K562 (cell line): ENCODE measurements at places on chromosomes 2 and 18. TPM values are rescaled to one million over a fixed set of nuclear protein-coding genes. Genes with fewer than 3 reads are reported as not detected.

DNA sequence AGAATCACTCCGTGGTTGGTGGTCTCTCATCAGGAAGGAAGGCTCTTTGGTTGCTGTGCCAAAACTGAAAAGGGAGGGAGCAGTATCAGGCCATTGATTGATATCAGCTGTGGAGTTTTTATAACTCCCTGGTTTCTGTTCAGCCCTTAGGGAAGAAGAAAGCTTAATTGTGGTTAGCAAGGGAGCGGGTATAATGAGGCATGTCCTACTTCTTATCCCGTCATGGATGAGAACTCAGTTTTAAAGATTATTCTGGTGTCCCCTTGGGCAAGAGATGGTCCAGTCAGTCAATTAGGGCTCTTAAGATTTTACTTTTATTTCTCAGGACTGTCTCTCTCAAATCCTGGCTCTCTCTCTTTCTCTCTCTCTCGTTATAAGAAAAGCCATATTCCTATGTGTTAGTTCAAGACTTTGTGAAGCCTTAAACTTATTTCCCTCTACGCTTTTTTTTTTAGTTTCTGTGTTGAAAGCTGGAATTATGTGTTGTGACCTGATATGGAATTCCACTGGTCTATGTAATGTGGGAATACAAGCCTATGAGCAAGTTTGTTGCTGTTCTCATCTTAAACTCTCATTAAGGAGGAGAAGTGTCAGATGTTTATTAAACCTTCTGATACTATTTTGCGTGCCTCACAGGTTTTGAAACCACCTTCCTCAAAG, 514.0 kb upstream of the CDH2 start:
- no peaks in the 10 kb centered on the region for H3K4me1 ChIP-seq
- H3K27me3 ChIP-seq: no peaks in the 10 kb centered on the region
- H3K4me3 ChIP-seq: no peak overlapping the region
- no peak overlapping the region for H3K27ac ChIP-seq
- DNase-seq: no peak

DNA sequence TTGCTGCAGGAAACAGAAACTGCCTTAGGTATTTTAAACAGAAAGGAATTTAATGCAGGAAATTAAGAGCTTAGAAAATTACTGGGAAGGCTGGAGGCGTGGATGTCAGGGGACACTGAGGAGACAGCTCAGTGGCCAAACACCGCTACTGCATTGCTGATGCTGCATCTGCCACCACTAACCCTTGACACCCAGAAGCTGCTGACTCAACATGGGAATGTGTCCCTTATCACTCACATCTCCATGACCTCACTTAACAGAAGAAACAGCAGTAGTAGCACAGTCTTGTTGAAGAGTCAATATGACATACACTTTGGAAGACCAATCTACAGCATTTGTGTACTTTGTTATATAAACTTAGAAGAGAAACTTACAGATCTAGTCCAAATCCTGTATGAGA, 906.1 kb downstream of the SLC4A3 start:
- H3K36me3 ChIP-seq: no peaks in the 10 kb centered on the region
- no peak overlapping the region for H3K4me3 ChIP-seq
- no peak for DNase-seq

- no peaks in the 10 kb centered on the region for H3K4me1 ChIP-seq
- H3K4me3 ChIP-seq: no peak overlapping the region
- DNase-seq: no peak
- peaks cover 78% of the 10 kb centered on the region for H3K36me3 ChIP-seq
Measured at GRCh38 chr2:208352644-208353567, 53.7 kb upstream of the PTH2R start.

DNA sequence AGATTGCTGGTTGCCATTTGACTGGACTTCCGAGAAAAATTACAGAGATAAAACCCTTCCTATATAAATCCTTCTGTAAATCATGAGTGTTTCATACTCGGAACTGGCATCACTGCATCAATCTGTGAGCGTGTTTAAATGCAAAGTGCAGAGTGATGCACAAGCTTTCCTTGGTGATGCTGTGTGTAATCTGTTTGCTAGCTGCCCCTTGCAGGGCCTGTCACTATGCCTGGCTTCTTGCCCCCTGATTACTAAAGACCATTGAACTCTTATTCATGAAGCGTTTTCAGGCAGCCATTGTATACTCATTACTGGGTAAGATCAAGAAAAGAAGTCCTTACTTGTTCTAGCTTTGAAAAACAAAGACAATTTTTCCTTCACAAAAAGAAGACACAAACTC, 266.9 kb upstream of the FANCL start:
- H3K27me3 ChIP-seq: no peaks in the 10 kb centered on the region
- no peaks in the 10 kb centered on the region for H3K36me3 ChIP-seq
- no peak for DNase-seq
- H3K27ac ChIP-seq: no peak overlapping the region
- H3K4me1 ChIP-seq: no peaks in the 10 kb centered on the region

- H3K4me1 ChIP-seq: peaks cover 13% of the 10 kb centered on the region
- DNase-seq: no peak
- no peaks in the 10 kb centered on the region for H3K27me3 ChIP-seq
- peaks cover 15% of the 10 kb centered on the region; the same call in 2 of the 3 replicates for H3K36me3 ChIP-seq
- no peak overlapping the region for H3K4me3 ChIP-seq
- no peak overlapping the region for H3K27ac ChIP-seq
Measured at GRCh38 chr2:3298191-3298590, 79.4 kb downstream of the EIPR1 start.

DNA sequence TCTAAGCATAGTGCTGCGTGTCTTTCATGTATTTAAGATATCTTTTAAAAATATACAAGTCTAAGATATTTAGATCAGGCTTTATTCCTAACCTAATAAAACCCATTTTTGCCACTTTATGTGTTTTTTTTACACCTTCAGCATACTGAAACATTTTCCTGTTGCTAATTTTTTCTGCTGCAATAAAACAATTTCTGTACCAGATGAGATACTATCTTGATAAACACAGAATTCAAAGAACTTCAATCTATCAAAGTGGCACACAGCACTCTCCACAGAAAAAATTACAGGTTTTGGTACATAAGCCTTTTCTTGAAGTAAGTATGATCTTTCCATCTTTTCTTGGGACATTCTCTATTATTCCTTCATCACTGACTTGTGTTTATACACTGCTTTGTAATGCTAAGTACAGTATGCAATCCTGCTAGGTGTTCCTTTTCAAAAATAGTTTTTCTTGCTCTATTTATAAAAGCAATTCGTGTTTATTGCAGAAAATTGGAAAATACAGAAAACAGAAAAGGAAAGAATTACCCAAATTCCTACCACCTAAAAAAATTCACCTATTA, 16.2 kb downstream of the REV1 start:
- H3K4me3 ChIP-seq: no peak overlapping the region
- peaks cover 11% of the 10 kb centered on the region; the same call in 2 of the 3 replicates for H3K36me3 ChIP-seq
- H3K4me1 ChIP-seq: peaks cover 14% of the 10 kb centered on the region
- no peak for DNase-seq
- no peak overlapping the region for H3K27ac ChIP-seq

DNA sequence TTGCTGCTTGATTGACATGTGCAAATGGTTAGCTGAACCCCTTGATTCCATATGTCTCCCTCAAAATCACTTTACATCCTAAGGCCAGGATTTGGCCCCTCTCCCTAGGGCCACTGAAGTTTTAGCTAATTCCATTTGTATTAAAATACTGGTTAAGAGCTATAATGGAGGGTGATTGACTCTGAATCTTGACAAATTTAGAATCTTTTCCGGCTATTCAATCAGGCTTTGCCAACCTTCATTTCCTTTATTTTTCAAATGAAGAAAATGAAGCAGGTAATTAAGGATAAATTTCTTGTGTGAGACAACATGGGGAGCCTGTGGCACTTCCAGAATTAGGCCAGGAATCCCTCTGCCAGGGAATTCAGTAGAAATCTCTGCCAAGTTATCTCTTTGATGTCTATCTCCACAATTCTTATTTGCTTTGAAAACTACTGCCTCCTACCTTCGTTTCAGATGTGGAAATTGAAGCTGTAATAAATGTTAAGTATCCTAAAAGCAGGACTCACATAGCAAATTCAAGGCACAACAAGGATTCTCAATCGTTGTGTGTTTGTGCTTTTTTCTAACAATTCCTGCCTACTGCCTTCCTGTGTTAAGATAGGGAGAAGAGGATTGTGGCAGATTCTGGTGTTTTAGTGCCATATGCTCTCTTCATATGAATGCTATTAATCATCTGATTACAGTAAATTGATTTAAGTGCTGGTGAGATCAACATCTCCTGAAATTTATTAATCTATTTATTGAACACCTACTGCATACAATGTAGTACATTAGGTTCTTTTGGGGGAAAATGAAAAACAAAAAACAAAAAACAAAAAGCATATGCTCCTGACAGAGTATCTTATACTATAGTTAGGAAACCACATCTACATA, 47.8 kb upstream of the MAP4K3 start:
- H3K27ac ChIP-seq: no peak overlapping the region
- H3K4me1 ChIP-seq: no peaks in the 10 kb centered on the region
- no peaks in the 10 kb centered on the region for H3K27me3 ChIP-seq

DNA sequence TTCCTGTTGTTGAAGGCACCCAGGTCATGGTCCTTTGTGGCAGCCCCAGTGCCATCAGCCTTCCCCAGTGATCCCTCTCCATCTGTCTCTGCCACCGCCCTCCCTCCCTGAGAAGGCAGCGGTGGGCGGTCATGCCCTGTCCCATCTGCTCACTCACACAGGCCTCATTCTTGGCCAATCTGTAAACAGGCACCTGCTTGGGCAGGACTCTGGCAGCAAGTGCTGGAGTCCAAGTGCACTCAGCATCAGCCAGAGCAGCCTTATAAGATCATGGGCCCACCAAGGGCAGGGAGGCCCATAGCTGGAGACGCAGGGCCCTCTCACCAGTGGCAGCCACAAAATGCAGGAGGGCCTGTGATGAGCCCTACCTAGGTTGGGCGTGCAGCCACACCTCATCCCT, 140.9 kb downstream of the TWIST2 start:
- no peak overlapping the region for H3K4me3 ChIP-seq
- no peak for DNase-seq
- no peak overlapping the region for H3K27ac ChIP-seq
- peaks cover 27% of the 10 kb centered on the region for H3K27me3 ChIP-seq

- H3K4me3 ChIP-seq: no peak overlapping the region
- no peak overlapping the region for H3K27ac ChIP-seq
- H3K4me1 ChIP-seq: no peaks in the 10 kb centered on the region
Measured at GRCh38 chr2:224865016-224865415, 148.9 kb upstream of the CCDC195 start.

GRCh38 chr2:112973156-112973555, 4.7 kb upstream of the IL36G start:
- no peak overlapping the region for H3K27ac ChIP-seq
- no peak for DNase-seq
- H3K36me3 ChIP-seq: no peaks in the 10 kb centered on the region
- no peak overlapping the region for H3K4me3 ChIP-seq
- H3K27me3 ChIP-seq: peaks cover 28% of the 10 kb centered on the region

GRCh38 chr18:47260120-47260923, 8.9 kb upstream of the SKOR2 start:
- H3K4me3 ChIP-seq: no peak overlapping the region
- no peaks in the 10 kb centered on the region for H3K27me3 ChIP-seq
- no peak overlapping the region for H3K27ac ChIP-seq

DNA sequence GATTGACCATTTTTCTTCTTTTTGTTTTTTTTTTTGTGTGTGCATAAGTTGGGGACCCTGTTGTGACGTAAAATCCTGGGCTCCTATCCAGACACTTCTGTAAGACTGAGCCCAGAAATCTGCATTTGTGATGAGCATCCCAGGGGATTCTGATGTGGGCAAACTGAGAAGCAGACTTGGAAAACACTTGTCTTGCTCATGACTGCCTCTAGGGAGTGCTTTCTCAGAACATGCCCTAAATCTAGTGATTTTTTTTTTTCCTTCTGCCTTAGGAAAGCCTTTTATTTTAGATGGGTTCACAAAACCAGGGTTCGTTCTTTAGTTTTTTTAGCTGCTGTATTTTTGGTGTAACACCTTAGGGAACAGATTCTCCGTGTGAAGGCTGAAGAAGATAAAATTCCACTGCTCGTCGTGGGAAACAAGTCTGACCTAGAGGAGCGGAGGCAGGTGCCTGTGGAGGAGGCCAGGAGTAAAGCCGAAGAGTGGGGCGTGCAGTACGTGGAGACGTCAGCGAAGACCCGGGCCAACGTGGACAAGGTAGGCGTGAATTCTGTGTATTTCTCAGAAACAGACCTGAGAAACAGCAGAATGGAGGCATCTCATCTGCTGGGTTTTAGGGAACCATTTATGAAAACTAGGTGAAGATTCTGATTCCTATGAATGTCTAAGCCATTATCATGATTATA, 36.7 kb downstream of the RALB start:
- DNase-seq: no peak
- H3K27ac ChIP-seq: no peak overlapping the region
- peaks cover 14% of the 10 kb centered on the region; the same call in 2 of the 3 replicates for H3K4me1 ChIP-seq
- H3K4me3 ChIP-seq: no peak overlapping the region
- H3K27me3 ChIP-seq: no peaks in the 10 kb centered on the region

DNA sequence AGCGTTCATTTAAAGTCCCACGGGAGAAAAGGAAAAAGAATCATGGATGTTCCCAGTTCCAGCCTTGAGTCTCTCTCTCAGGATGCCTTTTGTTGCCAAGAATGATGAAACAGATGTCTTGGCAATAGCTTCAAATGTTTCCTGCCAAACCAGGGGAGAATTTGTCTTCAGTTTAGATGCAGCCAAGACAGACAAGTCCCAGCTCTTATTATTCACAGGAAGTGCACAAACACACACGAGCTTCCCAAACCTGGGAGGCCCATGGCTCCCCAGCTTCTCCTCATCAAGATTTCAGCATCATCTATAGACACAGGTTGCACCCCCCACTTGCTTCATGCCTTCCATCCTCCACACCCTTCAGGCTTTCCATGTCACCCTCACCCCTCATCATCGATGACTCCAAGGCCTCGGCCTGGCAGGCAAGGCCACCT, 45.9 kb downstream of the HS1BP3 start:
- H3K4me3 ChIP-seq: no peak overlapping the region
- H3K4me1 ChIP-seq: peaks cover 4% of the 10 kb centered on the region; the same call in 1 of the 2 replicates
- DNase-seq: no peak
- no peaks in the 10 kb centered on the region for H3K36me3 ChIP-seq

- H3K4me3 ChIP-seq: no peak overlapping the region
- H3K27me3 ChIP-seq: peaks cover 11% of the 10 kb centered on the region
- H3K4me1 ChIP-seq: peaks cover 4% of the 10 kb centered on the region; the same call in 2 of the 3 replicates
- no peak overlapping the region for H3K27ac ChIP-seq
- DNase-seq: no peak
Measured at GRCh38 chr2:127007652-127008051, 99.3 kb downstream of the BIN1 start.

GRCh38 chr2:233476063-233476410, 90.5 kb downstream of the USP40 start:
- H3K36me3 ChIP-seq: no peaks in the 10 kb centered on the region
- no peak overlapping the region for H3K4me3 ChIP-seq
- no peaks in the 10 kb centered on the region for H3K27me3 ChIP-seq
- no peak for DNase-seq

The C2orf66 gene
- total RNA-seq: not detected in 2 replicates

The PLEKHM3 gene
- 1.0 and 1.3 TPM in 2 replicates for total RNA-seq

The GALNT3 gene
- total RNA-seq: 0.13 and 0.29 TPM in 2 replicates

The CPO gene
- total RNA-seq: not detected in 2 replicates
